ENCODE measurements at places on chromosomes 7 and 10. TPM values are rescaled to one million over a fixed set of nuclear protein-coding genes. Genes with fewer than 3 reads are reported as not detected.

- ATAC-seq = no peak
These were observed 22.2 kb downstream of the GPNMB start for GRCh38 chr7:23268746-23269145.

Gene TMEM225B
- 0.86 TPM for total RNA-seq

DNA sequence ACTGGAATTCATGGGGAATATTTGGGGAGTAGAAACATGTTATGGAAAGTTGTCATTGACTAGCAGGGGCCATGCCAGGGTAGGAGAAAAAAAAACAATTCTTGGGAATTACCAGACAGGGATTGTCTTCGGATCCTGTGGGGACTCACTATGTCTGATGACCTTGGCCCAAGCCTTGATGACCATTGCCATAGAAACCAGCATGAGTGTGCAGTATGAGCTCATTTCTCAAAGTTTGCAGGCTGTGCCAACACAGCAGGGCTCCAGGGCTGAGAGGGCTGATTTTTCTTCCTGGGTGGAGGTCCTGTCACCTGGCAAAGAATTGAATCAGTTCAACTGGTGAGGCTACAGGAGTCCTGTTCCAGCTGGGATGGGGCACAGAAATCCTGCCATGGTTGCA lies 198.3 kb downstream of the ADRA2A start:
- ATAC-seq = no peak

DNA sequence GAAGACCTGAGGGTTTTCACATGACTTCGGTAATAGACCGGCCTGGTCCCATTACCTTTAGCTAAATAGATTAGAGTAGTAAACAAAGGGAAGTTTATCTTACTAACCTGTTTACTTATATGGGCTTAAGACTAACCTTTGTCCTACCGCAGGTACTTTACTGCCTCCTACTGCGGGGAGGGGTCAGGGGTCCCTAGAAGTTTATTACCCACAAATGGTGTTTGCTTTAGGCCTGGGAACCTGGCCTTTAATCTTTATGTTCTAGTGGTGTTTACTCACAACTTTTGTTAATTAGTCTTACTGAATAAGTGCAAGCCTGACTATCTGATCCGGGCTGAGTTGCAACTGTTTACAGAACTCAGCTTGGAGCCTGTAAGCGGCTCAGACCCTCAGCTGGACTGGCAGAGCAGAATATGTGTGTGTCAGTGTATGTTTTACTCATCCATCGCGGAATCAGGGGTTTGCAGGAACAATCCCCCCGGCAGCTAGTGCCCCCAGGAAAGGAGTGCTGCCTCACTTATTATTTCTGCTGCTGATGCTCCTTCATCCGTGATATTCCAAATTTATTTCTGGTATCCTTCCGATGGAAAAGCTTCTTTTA lies 578.9 kb upstream of the SEMA3D start:
- ATAC-seq = no peak

- ATAC-seq = no peak
These were observed 29.6 kb upstream of the VSIR start for GRCh38 chr10:71802715-71803488.
